Stimulated activated CD4-positive, alpha-beta T cell treated with anti-CD3 and anti-CD28 coated beads, Interleukin-2, amount 100 ng/mL, for 24 hours (primary cell): ENCODE measurements at places on chromosomes 5 and 9.

DNA sequence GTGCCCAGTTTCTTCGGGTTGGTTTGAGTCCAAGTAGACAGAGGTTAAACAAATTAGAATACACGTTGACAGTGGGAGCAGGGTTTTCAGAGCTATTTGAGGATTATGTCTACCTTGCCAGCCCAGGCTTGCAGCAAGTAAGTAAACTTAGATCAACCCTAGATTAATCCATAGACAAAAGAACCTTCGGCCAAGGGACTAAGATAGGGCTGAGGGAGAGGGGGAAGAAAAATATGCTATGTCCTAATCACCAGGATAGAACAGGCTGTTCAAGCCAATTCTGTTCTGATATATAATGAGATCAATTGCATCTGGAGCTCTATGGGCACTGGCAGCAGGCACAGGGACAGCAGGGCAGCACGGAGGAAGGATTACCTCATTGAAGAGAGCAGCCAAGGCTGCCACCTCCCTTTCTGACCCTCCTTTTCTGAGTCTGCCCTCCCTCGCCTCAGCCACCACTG is 377.7 kb downstream of the PIK3R1 start:
- DNase-seq: no peak

DNA sequence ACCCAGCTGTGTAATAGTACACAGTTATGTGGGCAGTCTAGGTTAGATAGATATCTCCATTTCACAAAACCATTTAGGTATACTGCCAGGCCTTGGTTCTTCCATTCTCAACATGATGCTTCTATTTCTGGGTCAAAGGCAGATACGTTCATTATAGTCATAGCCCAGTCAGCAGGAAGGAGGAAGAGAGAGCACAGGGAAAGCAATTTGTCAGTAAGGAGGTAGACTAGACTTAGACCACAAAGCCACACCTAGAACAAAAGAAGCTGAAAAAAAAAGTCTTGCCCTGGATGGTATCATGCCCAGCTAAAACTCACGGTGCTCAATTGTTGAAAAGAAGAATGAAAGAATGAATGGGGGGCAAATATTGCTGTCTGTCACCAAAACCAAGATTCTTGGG is 7.6 kb downstream of the INVS start:
- DNase-seq: no peak

GRCh38 chr5:142197098-142197497 is 88.5 kb downstream of the NDFIP1 start:
- DNase-seq: no peak

GRCh38 chr5:133164759-133165158 is 112.9 kb downstream of the HSPA4 start:
- no peak for DNase-seq

- no peak for DNase-seq
Measured at GRCh38 chr9:128138001-128138400, 10.5 kb upstream of the PTGES2 start.

DNA sequence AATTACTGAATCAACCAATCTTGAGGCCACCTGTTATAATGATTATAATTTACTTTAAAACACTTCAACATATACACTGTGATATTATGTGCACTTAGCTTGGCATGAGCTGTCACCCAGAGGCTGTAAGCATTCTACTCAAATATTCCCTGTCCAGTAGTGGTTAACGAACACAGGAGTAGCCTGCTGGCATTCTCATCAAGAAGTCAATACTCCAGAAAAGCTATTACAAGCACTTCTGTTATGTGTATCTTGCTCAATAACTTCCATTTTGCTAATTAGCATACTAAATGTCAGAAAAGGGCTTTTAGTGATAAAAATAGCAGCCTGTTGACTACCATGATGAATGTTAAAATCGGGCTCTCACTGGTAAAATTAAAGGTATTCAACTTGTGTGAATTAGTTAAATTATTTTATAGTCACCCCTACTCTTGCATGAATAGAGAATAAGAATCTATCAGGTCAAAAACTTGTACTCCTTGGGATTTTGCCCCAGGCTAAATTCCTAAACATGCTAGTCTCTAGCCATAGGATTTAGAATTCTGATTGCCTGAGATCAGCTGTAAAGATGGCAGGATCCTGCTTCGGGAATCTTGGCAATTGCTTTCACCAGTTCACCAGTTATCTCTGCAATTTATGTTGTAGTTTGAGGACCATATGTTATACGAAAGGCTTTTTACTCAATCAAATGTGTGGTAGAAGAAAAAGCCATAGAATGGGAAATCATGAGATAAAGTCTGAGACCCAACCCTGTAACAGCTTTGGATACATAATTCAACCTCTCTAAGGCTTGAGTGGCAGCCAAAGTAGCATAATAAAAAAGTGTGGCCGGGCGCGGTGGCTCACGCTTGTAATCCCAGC is 43.4 kb upstream of the PAM start:
- no peak for DNase-seq

- no peak for DNase-seq
Measured at GRCh38 chr9:6557883-6558616, 87.5 kb downstream of the GLDC start.

DNA sequence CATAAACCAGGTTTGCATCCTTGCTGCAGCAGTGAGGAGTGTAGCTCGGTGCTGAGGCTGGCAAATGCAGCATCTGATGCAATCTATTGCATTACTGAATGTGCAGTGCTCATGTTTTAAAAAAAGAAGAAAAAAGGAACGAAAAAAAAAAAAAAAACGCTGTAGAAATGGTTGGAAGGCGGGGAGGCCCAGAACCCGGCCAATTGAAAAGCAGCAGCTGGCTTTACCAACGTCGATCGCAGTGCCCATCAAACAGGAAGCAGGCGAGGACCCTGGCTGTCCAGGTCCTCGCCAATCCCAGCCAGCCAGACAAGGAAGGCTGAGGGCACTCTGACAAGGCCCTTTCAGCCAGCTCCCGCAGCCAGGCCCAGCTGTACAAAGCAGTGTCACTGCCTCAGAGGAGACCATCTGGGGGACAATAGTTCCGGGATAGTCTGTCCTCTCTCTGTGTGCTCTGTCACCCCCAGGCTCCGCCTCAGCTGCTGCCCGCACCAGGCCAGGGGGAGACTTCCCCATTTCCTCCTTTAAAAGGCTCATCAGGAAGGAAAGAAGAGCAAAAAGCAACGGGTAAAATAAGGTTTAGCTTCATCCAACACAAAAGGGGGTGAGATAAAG is 21.8 kb upstream of the CPEB4 start:
- no peak for DNase-seq

DNA sequence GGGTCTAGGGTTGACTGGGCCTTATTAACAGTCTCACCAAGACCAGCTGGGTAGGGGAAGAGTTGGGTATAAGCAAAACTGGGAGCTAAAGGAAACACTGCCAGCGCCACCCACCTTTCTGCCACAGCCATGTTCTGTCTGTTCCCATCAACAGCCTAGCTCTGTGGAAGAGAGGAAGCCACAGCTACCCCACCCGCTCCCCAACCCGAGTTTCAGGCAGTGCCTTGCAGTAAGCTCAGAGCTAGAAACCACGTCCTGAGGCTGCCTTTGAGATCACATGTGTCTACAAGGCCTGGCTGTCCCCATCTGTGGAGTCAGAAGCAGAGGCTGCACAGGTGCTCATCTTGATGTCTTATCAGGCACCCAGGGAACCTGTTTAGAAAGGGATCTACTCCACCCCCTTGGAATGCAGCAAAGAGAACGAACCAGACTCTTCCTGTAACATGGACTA is 15.3 kb downstream of the HNRNPH1 start:
- no peak for DNase-seq

GRCh38 chr5:141757402-141757801 is 75.4 kb upstream of the ARAP3 start:
- peak; percentile 3 for DNase-seq

- no peak for DNase-seq
Measured at GRCh38 chr5:132277971-132278853, 16.0 kb upstream of the SLC22A4 start.

- DNase-seq: peak; percentile 73
Measured at GRCh38 chr5:132369474-132370180, at the start of gene SLC22A5. TSS of gene SLC22A5 (plus strand) at chr5:132369710. CDS start at chr5:132369973, 263 bp downstream.

DNA sequence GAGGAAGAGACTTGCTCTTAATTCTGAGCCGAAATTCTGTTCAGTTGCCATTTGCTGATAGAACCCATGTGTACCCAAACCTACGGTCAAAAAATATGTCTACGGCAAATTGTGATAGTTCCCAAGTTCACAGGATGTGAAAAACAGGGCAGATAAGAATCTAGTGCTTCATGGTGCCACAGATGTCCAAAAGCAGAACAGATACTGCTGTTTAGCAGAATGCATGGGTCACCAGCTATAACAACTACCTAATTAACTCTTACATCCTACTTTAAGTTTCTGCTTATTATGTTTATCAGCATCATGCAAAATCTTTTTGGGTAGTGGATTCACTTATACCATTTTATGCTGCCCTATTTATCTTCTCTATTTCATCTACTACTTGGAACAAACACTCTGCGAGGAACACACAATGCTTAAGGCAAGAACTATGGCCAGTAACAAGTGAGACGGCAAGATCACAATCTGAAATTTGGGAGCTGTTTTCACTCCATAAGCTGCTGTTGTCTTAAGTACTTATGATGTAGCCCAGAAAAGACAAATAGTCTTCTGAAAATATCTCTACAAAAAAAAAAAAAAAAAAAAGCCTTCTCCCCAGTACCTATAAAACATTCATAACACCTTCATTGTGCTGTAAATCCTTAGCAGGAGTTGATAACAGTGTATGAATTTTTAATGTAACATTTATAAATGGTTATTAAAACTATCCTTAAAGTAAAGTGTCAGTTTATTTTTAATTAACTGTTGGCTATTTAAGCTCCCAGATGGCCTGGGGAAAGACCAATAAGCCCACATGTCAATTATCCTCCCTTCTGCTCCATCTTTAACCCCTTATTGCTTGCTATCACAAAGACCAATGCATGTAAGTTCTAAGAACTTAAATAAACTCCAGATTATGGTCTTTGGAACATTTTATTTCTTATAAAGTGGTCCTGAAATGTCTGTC is 232.3 kb downstream of the TLR4 start:
- no peak for DNase-seq

- DNase-seq: no peak
Measured at GRCh38 chr5:140311011-140311467, 8.1 kb upstream of the PFDN1 start.

- no peak for DNase-seq
Measured at GRCh38 chr9:114929201-114929600, 1.2 kb downstream of the TNFSF8 start.

DNA sequence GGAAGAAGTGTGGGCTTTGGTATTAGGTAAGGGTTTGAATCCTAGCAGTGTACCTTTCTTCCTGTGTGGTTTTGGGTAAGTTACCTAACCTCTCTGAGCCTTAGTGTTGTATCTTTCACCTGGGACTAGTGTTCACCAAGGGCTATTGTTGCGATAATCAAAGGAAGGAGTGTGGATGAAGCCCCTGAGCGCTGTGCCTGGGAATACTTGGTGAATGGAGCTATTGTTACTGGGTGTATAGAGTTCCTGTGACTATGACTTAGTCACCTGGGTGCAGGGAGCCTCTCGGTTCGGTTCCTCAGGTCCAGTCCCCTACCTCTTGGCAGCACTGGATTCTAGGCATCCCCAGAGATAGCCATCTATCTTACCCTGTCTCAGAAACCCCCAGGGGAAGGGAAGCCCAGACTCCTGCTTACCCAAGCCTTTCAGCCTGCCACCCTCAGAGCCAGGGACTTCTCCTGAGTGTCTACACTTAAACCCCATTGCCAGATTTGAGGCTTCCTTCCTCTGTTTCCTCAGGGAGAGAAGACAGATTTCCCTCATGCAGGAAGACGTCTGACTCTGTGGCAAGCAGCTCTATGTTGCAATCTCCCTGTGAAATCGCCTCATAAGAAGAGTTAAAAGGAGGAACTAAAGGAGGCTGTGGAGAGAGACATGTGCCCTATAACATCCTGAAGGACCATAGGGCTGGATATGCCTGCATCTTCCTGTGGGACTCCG is 181.0 kb upstream of the PITX1 start:
- DNase-seq: no peak

DNA sequence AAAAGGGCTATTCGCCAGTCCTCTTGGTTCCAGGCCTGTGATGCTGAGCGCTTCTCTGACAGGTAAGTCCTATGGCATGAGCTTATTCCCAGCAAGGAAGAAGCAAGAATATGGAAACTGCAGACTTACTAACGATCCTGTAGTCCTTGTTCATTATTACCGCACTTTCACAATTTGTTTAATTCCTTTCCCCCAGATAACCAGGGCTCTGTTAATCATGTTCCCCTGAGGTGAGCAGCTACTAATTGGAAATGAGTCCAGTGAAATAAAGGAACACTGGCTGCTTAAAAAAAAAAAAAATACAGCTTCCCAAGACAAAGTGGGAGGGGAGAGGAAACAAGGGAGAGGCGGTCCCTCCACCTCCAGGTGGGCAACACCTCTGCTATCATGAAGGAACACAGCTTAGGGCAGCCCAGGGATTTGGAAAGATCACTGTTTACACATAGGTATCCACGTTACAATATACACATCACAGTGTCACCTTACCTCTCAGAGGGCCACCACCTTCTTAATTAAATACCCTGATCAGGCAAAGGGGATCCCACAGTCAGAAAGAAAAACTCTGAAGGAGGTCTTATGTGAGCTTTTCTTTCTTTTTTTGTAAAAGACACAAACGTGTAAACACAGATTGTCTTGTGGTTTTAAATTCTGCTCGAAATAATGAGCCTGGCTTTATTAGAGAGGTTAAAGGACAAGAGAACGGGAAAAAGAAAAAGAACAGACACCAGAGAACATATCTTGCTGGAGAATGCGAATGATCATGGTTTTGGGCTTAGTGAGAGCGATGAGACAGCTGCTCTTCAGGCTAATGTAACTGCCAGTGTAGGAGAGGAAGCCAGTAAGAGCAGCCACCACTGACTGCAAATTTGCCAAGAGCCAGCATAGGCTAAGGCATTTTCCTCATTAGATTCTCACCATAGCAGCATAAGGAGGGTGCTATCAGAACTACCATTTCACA is 258.6 kb downstream of the CRB2 start:
- DNase-seq: no peak

GRCh38 chr5:59684388-59685190 is 208.9 kb downstream of the PDE4D start:
- DNase-seq: no peak

DNA sequence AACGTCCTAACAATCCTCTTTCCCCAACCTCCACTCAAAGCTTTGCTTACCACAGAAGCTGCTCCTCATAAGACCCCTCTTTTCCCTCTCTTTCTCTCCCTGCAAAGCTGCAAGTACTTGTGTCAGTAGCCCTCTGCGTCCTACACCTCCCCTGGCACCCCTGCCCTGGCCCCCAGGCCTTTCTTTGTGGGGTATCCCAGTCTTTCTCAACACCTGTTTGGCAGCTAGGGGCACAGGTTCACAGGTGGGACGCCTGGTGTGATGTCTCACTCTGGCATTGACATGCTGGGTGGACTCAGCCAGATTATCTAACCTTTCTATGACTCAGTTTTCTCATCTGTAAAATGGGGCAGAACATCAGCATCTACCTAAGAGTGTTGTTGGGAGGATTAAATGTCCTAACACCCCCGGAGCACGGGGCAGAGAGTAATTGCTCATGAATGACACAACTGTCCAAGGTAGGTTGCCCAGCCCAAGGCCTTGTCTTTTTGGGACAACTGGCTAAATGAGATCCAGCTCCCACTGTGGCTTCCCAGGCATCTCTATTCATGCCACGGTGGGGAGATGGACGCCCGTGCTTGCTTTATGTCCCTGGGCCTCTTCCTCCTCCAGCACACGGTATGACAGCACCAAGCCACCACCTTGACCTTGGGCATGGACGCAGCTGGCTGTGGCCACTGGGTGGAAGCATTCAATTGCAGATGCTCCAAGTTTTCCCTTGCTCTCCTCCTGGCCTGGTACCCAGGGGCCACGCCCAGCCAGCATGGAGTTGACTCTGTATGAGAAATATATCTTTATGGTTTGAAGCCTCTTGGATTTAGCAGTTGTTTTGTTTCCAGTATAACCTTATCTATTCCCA is 190.4 kb downstream of the RGS3 start:
- DNase-seq: no peak
